GM12878 (cell line): ENCODE measurements at places on chromosomes 12 and 14.

GRCh38 chr12:46677749-46678148, 148.0 kb downstream of the SLC38A4 start:
- DNase-seq = no peak

DNA sequence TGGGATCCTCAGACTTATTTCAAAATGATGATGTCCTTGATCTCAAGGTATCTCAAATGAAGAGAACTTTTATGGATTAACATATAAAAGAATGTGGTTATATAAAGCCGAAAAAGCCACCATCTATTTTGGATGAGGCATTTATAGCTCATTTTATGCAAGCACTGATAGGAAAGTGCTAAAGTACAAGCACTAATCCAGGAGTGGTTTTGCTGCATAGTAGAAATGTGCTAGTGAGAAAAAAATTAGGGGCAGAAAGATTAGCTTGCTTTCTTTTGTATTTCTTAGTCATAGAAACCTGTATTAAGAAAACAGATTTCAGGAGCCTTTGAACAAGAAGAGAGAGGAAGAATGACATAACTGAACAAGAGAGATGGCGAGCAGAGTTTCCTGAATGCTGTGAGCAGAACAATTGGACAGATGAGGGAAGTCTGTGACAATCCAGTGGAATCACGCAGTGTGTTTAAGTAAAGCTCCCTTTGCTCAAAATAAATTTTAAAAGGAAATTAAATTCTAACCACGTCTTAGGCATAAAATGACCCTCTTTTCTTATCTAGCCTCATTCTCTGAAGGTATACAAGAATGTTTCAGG, 238.2 kb upstream of the NOVA1 start:
- DNase-seq = no peak

DNA sequence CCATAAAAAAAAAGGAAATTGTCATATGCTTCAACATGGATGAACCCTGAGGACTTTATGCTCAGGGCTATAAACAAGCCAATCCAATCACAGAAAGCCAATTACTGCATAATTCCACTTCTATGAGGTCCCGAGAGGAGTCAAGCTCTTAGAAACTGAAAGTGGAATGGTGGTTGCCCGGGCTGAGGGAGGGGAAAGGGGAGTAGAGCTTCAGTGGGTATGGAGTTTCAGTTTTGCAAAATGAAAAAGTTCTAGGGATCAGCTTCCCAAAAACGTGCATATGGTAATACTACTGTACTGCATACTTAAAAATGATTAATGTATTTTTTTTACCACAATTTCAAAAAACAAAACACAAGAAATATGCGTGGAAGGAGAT, 52.0 kb downstream of the RNF34 start:
- no peak for DNase-seq

GRCh38 chr12:46657453-46658411, 168.1 kb downstream of the SLC38A4 start:
- DNase-seq = no peak

DNA sequence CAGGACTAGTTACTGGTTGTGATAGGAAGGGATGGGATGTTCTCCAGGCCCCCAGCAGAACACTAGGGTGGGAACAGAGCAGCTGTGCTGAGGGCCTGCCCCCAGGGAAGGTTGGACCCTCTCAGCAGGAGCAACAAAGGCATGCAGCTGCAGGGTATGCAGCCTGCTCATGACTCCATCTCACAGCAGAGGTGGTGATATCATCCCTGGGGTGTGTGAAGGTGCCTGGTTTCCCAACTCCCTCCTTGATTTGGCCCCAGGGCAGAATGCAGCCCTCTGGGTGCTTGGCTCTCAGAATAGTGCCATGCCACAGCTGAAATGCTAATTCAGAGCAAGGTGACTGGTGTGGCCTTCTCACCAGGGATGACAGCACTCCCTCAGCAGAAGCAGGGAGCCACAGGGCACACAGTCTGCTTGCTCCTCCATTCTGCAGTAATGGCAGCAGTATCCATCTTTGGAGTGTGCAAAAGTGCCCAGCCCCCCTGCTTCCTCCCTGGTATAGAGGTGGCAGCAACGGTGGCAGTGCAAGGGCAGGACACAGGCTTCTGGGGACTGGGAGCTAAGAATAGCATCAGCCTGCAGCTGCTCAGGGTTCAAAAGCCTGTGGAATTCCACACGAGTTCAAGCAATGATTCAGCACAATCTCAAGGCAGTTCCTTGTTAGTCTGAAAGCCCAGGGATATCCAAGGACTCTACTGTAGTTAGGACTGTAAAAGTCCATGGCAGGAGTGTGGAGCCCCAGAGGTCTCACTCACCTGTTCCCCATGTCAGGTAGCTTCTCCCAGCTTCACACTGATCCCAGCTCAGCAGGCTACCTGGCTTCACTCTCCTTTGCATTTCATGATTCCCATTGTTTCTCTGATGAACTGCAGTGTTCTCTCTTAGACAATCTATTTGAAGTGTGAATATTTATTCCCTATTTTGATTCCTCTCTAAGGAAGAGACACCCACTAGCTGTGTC, 298.1 kb upstream of the FOXG1 start:
- no peak for DNase-seq

DNA sequence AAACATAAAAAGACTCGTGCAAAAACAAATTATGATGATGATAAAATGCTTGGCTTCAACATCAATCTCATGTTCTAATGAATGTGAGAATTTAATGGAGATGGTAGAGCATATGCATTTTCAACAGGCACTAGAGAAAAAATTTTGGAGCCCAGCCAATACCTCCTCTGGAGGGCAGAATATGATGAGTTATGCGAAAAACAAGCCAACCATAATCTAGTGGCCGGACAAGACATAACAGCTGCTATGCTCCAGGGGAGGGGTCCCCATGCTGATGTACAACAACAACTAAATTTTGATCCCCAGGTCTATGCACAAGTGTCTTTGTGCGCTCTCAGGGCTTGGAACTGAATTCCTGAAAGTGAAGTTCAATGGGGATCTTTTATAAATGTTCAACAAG, 1197.5 kb downstream of the LRFN5 start:
- DNase-seq = no peak

DNA sequence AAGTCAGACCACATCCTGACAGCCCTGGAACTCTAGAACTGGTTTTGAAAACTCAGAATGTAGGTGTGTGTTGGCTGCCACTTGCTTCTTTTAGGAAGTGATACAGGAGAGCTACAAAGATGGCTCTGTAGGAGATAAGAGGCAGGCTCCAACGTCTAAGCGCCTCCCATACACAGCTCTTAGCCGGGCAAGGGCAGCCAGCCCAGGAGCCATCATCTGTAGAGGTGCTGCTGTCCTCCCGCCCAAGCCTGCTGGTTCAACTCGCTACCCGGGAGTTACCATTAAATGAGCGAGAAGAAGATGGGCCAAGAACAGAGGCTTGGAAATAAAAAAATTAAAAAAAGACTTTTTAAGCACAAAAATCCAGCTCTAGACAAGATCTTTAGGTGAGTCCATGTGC, 61.2 kb upstream of the DIO3 start:
- DNase-seq = no peak
